ENCODE measurements at places on chromosomes 3 and 15.

GRCh38 chr3:157330206-157330605, 106.4 kb upstream of the PTX3 start:
- DNase-seq = no peak

DNA sequence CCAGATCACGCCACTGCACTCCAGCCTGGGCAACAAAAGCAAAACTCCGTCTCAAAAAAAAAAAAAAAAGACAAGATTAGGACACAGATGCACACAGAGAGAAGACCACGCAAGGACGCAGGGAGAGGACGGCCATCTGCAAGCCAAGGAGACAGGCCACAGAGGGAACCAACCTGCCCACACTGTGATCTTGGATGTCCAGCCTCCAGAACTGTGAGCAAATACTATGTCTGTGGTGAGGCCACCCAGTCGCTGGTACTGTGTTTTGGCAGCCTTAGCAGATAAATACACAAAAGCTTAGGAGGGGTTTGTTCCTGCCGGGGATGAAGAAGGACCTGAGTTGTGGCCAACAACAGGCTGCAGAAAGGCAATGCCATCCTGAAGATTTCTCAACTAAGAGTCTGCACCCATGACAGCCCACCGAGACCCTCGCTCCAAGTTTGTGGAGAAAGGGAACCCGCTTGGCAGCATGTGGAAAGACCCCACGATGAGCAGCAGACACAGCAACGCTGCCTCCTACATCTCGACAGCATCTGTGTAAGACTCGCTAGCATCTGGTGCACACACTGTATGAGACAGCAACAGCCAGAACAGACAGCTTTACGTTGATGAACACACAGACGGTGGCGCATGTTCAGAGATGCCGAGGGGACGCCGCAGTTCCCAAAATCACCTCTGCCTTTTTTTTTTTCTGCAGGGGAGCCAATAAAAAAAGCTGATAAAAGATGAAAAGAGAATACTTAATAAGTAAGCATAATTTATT, 13.7 kb downstream of the CYFIP1 start:
- DNase-seq = no peak

- peak; percentile 45 for DNase-seq
These were observed 75.2 kb upstream of the GSK3B start for GRCh38 chr3:120169407-120169806.

GRCh38 chr3:182261041-182261440, 532.3 kb upstream of the ATP11B start:
- no peak for DNase-seq

- DNase-seq = no peak
These were observed 13.6 kb downstream of the ARL6 start for GRCh38 chr3:97778152-97778551.

GRCh38 chr15:83105440-83105839, 2.0 kb upstream of the TM6SF1 start:
- DNase-seq = no peak

- DNase-seq = no peak
These were observed 10.4 kb upstream of the ATOSA start for GRCh38 chr15:52689562-52689961.

GRCh38 chr3:197428117-197428801, 127.5 kb downstream of the BDH1 start:
- DNase-seq = peak; percentile 69

DNA sequence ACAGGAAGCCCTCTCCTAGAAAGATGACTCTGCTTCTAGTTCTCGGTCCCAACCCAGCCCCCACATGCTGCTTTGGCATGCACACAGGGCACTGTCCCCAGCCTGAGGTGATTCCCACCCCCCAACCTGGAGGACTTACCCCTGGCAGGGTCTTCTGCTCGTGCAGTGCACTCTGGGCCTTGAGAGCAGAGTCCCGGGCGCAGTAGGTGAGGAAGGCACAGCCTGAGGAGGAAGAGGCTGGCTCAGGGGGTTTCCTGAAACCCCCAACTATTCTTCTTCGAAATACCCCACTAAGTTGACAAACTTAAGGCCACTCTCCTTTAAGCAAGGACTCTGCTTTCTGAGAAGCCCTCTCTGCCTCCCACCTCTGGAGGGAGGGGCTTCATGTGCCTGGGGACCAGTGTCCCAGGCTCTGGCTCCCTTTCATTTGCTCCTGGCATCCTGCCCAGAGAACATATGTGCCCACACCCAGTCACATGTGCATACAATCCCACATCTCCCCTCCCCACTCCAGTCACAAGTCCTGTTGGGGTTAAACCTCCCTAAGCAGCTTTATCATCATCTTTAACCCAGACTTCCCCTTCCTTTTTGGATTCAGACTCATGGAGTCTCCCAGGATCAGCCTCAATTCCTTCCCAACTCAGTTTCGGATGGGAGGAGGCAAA, 4.1 kb downstream of the CELF6 start:
- no peak for DNase-seq

DNA sequence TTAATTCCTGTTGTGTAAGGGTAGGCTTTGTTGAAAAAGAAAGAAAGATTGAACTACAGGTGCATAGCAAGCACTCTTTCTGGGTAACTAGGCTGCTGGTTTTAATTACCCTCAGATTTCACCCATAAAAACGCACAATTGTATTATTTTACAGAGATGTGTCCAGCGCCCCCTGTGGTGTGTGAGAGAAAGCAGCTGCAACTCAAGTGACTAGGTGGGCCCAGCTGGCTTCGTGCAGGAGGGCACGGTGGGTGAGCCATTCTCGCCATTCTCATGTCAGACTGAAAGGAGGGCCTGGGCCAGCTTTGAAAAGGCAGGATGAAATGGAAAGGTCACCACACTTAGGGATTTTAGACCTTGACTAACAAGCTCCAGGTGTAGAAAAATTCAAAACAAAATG, 122.6 kb downstream of the LRIG1 start:
- peak; percentile 29 for DNase-seq

GRCh38 chr3:152556731-152557254, 278.1 kb upstream of the P2RY1 start:
- peak; percentile 49 for DNase-seq

GRCh38 chr3:53566461-53567145, 72.2 kb downstream of the CACNA1D start:
- no peak for DNase-seq

- peak; percentile 85 for DNase-seq
These were observed 45.9 kb downstream of the HRH1 start for GRCh38 chr3:11199902-11200845.

DNA sequence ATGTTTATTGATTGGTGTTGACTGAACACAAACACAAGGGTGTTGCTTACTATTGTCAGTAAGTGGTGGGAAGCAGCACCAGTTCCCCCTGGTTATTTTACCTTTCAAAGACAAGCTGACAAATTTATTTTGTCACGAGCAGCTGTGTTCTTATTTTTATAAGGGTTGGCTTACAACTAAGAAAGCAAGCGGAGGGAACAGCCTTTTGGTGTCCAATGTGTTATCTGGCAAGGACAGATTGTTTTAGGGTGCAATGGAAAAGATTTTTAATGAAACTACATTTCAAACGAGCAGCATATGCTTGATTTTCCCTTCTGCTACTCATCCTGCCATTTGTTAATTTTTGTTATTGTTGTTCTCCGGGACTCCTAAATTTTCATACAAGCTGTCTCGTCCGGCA, 920.6 kb upstream of the CFAP20DC start:
- DNase-seq = no peak

GRCh38 chr3:108241721-108242120, 19.5 kb upstream of the IFT57 start:
- no peak for DNase-seq

DNA sequence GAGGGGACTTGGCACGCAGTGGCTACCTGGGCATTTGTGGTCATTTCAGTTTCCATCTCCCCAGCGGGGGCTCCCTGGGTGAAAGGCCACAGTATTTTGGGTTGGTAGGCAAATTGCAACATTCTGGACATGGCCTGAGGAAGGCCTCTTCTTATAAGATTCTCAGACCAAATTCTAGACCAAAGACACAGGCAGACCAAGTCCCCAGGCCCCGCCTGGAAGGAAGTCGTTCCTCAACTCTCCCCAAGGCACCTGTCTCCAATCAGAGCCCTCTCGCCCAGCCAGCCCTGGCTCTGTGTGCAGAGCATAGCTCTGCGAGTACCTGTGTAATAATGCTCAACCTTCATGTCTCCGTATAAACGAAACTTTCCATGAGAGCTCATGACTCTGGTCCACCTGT, 53.1 kb downstream of the GRIP2 start:
- DNase-seq = no peak

DNA sequence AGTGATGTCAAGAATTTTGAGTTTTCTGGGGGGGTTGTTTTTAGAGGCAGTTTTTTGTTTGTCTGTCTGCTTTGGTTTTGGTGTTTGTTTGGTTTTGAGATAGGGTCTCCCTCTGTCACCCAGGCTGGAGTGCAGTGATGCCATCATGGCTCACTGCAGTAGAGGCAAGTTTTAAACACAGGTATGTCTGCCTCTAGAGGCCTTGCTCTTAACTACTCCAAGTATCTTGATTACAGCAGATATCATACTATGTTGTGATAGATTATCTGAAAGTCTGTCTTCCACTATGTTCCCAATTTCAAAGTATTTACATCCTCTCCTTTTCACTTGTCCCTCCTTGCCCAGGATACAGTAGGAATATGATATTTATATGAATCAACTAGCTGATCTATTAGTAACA, 57.7 kb downstream of the ERC2 start:
- DNase-seq = no peak

DNA sequence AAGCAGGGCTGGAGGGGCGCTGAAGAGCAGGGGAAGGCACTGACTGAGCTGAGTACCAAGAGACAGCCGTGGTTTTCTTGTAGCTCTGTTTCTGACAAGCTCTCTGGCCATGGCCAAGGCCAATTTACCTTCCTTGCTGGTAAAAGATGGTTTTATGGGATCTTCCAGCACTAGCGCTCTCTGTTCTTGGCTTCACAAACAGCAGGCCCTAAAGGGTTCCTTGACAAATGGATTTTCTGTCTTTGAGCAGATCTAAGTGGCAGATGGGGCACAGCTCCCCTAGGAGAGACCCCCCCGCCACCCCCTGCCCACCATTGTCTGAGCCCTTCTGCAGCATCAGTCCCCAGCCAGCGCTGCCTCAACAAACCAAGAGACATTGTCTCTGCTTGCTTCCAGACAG, 66.6 kb downstream of the GAP43 start:
- DNase-seq = no peak

- no peak for DNase-seq
These were observed 23.8 kb upstream of the SNX22 start for GRCh38 chr15:64127521-64128270.

DNA sequence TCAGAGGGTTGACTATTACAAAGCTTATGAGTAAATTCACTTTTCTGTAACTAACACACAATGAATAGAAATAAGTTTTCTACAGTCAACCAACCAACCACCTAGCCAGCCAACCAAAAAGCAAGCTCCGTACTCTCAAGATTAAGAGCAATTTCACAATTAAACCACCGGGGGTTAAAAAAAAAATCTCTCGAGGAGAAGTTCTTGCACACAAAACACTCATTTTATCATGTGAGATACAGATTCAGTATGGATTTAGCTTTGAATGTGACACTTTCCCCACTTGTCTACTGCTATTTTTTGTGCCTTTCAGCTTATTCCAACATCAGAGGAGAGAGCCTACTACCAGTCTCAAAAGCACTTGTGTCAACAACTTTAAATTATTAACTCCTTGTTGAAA, 135.3 kb downstream of the SV2B start:
- no peak for DNase-seq

DNA sequence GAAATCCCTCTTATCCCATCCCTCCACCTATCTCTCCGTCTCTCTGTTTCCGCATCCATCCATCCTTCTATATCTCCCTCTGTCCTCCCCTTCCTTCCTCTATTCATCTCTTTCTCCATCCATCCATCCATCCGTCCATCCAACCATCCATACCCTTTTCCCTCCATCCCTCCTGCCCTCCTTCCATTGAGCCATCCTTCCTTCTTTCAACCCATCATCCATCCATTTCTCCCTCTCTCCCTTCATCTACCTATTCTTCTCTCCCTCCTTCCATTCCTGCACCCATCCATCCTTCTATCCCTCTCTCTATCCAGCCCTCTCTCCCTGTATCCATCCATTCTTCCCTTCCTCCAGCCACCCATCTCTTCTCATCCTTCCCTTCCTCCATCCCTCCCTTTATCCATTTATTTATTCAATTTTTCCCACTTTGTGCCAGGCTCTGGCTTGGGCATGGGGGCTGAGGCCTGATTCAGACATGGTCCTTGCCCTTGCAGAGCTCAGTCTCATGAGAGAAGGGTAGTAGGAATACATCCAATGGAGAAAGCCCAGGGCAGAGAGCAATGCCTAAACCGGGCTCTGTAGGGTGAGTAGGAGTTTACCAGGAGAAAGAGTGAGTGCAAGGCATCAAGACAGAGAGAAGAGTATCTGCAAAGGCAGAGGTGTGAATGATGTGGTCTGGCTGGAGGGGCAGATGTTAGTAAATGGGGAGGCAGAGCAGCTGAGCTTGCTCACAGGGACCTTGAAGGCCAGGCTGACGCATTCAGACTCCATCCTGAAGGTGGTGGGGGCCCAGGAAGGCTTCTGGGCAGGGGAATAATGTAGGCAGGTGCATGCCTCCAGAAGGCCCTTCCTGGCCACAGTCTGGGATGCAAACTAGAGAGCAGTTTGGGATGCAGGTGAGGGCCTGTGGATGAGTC, 19.5 kb upstream of the FBLN2 start:
- no peak for DNase-seq

DNA sequence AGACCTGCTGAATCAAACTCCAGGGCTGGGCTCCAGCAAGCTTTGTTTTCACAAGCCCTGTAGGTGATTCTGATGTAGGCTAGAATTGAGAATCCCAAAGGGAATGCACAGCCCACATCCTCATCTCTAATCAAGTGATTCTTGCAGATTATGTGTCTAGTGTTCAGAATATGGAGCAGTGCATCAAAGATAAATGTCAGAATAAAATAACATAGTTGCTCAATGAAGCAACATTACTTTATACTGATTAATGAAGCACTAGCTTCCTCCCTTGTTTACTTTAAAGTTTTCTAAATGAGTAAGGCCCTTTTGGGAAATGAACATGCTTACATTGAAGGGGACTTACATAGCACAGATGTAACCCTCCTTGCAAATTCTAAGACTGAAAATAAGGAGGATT, 39.2 kb downstream of the NUP210 start:
- DNase-seq = no peak

GRCh38 chr3:183214277-183214612, 38.8 kb upstream of the B3GNT5 start:
- no peak for DNase-seq

DNA sequence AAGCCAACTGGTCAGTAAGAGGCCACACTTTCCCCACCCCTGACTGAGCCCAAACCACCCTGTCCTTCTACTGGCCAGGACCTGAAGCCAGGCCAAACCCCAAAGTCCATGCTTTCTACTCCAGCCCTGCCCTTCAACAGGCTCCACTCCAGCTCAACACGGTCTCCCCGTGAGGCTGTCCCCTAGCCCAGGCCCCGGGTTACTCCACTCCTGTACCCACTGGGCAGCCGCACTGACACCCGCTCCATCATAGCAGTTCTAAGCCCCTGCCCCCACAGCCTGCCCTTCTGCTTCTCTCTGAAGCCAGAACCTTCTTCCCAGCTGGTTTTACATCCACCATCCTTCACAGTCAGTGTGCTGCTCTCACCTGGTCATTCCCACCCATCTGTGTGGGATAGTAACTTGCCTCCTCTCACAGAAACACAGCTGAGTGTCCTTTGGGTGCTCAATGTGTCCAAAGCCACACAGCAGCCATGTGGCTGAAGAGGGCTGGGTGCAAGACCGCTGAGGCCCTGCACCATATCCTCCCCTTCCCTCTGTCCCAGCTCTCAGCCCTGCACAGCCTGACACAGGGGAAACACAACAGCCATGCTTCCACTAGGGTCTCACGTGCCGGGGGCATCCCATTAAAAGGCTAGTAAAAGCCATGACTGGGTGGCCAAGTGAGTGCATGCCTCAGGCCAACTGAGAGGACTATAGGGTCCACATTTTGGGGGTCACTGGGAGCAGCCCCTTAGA, 38.1 kb downstream of the TLE3 start:
- no peak for DNase-seq
